ENCODE measurements at places on chromosomes 2 and 18.

- DNase-seq: peak; percentile 16
Measured at GRCh38 chr18:68925268-68925667, 127.4 kb downstream of the CCDC102B start.

- peak; percentile 85 for DNase-seq
Measured at GRCh38 chr2:210128961-210129360, 42.2 kb downstream of the KANSL1L start.

GRCh38 chr2:240597419-240598181 lies 11.1 kb downstream of the CAPN10 start:
- no peak for DNase-seq

DNA sequence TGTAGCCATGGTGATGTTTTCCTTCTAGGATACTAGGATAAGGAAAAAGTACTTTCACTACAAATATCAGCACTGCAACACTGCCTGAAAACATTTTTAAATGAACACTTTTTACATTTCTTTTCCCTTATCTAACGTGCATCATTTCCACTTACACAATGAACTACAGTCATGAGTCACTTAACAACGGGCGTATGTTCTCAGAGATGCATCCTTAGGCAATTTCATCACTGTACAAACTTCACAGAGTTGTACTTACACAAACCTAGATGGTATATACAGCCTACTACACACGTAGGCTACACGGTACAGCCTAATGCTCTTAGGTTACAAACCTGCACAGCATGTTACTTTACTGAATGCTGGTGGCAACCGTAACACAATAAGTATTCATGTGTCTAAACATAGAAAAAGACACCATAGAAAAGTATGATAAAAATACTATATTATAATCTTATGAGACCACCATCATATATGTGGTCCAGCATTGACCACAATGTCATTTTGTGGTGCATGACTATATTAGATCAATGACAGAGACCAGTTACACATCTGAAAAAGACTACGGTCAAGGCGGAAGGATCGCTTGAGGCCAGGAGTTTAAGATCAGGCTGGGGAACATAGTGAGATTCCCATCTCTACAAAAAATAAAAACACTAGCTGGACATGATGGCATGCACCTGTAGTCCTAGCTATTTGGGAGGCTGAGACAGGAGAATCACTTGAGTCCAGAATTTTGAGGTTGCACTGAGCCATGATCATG lies 39.8 kb downstream of the WDR33 start:
- DNase-seq: no peak

- DNase-seq: no peak
Measured at GRCh38 chr2:82239176-82239575, 1934.6 kb upstream of the LRRTM1 start.

- no peak for DNase-seq
Measured at GRCh38 chr2:16774091-16774490, 108.5 kb upstream of the CYRIA start.

- no peak for DNase-seq
Measured at GRCh38 chr2:191678437-191679100, 633 bp downstream of the NABP1 start.

DNA sequence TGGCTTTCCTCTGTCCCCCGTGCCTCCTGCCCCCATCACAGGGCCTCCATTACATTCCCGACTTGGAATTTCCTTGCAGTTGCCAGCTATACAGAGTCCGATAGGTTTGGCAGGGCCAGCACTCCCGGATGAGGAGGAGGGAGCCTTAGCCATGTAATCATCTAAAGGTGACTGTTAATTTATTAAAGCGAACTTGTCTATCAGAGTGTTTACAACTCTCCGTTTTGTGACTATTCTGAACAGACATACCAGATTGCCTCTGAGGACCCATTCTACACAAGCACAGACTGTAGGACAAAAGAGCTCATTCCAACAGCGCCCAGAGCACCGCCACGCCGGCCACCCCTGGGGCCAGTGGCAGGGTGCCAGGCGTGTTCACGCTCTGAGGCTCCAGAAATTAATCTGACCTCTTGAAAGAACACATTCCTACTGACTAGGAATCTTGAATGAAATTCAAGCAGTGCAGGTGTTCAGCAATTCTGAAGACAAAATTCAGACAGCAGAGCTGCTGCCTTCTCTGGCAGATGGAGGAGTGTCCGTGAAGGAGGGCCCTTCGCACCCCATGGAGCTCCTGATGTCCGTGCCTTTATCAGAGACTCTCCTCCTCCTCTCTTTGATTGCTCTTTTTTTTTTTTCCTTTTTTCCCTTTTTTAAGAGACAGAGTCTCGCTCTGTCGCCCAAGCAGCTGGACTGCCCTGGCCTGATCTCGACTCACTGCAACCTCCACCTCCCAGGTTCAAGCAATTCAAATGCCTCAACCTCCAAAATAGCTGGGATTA lies 58.1 kb upstream of the RALBP1 start:
- DNase-seq: peak; percentile 65

- no peak for DNase-seq
Measured at GRCh38 chr2:237390235-237390634, 23.7 kb downstream of the COL6A3 start.

DNA sequence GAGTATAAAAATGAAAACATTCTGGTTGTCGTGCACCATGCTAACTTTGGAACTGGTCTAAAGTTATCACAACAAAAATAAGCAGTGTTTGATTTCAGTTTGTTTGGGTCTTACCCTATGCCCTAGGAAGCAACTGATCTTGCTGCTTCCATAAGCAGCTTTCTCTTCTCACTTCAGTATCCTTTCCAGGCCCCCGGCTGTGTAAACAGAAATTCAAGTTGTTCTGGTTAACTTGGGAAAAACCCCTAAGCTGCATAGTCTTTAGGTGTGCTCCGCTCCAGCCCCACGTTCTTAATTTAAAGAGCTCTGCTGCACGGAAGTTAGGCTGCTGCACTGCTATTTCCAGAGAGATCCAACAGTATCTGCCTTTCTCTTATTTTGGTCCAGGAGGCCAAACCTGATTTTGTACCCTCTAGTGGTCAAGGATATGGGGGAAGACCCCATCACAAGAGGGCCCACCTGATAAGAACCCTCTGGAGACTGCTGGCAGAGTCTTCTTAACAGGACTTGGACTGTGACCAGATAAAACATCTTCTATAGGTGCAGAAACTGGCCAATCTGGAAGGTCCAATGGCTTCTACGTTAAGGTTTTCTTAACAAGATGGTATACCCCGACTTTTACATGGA lies 69.1 kb downstream of the FEZ2 start:
- DNase-seq: no peak

Data from COR-L47 (cell line).